ENCODE measurements at places on chromosomes 13 and 19.

DNA sequence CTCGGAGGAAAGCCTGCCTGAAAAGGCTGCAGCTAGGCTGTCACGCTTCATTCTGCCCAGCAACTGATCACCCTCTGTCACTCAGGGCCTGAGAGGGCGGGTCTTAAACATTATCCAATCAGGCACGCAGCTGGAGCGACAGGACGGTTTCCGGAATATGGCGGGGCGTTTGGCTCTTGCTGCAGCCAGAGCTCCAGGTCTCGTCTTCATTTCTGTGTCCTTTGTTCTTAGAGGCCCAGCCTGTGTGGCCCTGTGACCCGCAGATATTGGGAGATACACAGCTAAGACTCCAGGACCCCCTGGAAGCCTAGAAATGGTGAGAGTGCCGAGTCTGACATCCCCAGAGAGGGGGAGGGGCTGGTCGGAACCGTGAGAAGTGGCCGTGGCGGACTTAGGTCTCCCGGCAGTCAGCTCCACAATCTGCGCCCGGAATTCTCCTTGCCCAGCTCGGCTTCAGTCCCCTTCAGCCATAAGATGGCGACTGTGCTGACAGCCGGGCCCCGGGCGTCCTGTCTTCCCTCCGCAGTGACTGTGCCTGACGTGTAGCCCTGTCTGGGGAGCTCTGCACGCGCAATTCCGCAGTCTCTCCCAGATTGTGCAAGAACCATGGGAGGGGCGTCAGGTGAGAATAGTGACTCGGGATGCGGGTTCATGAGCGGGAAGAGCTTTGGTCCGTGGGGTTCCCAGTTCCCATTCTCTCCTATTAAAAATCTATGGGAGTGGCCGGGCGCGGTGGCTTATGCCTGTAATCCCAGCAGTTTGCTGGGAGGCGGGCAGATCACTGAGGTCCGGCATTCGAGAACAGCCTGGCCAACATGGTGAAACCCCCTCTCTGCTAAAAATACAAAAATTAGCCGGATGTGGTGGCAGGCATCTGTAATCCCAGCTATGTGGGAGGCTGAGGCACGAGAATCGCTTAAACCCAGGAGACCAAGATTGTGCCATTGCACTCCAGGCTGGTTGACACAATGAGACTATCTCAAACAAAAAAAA is at the start of gene ZNF429:
TSS of gene ZNF429 (plus strand) at position 144 of the 993 bp plus-strand sequence. CDS start at position 314, 170 bp downstream.
- DNase-seq, result peak; percentile 89

GRCh38 chr13:113840541-113841352 is 23.1 kb downstream of the GAS6 start:
- no peak for DNase-seq

DNA sequence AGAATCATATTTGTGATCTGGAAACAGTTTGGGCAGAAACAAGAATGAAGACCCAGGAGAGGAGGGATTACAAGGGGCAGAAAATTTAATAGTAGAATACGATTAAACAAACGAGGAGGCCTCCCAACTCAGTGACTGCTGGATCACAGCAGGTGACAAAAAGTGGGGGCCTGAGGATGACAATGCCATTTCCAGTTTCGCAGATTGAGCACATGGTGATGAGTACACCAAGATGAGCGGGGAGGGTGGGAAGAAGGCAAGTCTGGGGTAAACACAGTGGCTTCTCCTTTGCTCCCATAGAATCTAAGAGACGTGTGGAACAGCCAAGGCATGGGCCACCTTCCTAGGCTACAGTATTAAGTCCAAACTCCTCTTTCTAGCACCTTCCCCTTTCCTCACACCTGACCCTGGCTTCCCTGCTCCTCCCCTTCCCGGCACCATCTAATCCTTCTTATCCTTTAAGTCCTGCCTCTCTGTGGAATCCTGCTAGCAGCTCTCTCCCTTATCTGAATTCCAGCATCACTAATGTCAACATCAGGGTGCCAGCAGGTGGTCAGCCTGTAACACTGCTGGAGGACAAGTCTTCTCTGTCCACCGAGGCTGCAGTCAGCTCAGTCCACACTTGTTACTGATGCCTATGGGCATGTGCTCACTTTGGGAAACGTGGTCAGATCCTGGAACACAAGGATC is 13.5 kb downstream of the ATP7B start:
- no peak for DNase-seq

GRCh38 chr13:107941345-107942029 is 273.8 kb downstream of the LIG4 start:
- DNase-seq, result no peak

GRCh38 chr13:103356226-103356864 is 290.1 kb upstream of the SLC10A2 start:
- DNase-seq, result no peak

DNA sequence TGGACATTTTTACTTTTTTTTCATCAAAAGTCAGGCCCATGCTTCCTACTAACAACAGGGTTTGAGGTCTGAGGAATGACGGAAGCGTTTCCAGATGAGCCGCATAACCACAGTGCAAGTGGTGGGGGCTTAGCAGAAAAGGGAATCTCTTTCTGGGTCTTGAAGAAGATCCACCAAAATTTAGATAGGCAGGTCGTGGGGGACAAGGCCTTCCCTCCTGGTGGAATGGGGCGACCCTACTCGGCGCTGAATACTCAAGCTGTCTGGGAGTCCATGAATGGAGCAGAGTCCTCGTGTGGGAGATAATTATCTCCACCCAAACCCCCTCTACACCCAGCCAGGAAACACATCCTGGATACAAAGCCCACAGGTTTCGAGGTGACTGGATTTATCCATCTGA is 36.9 kb downstream of the CARS2 start:
- DNase-seq, result no peak

DNA sequence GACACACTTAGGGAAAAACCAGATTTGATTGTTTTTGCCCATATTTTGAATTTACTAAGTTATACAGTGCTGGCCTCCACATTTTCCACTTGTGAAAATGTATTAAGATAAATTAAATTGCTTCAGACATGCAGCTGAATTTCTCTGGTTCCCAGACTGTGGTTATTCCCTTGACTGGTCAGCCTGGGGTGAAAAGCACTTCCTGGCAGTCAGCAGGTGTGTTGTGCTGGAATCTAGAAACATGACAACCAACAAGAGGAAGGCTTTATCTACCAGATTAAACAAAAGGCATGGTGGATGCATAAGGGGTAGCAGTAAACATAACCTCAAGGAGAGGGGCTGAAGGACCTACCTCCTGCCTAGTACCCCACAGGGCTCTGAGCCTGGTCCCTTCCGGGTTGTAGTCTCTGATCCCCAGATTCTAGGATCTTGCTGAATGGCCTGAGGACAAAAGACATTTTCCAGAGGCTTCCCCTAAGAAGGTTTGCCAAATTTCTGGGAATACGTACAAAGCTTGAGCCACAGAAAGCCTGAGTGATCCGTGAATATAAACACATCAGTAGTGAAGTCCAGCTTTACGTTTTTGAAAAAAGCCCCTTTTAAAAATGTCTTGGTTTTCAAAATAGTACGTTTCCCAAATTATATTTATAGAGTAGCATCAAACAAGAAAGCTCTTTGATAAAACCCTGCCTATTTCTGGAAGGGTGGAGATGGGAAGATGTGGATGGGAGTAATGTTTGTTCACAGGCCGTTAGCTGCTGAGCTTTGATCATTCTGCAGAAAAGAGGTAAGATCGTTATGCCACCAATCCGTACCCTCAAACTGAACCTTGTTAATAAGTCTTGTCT is 133.4 kb downstream of the LACC1 start:
- DNase-seq, result no peak

DNA sequence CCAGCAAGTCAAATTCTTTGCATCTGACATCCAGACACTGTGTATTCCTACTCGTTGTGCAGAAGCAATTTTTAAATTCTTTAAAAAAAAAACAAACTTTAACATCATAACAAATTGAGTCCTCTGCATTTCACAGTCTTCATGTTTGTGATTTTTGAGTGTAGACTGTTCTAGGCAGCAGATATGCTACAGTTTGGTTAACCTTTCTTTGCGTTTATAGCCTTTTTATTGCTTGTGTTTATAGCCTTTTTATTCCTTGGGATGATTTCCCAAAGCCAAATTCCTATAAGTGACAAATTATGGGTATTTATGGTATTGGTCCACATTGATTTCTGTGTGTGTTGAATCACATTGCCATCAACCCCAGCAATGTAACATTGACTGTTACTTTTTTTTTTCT is 14.9 kb upstream of the RNF113B start:
- no peak for DNase-seq

GRCh38 chr13:42174344-42175162 is 97.4 kb upstream of the AKAP11 start:
- DNase-seq, result no peak

- DNase-seq, result no peak
Measured at GRCh38 chr19:27767234-27767633, 1445.7 kb downstream of the UQCRFS1 start.

GRCh38 chr13:24741016-24741662 is 22.8 kb upstream of the RNF17 start:
- DNase-seq, result no peak

DNA sequence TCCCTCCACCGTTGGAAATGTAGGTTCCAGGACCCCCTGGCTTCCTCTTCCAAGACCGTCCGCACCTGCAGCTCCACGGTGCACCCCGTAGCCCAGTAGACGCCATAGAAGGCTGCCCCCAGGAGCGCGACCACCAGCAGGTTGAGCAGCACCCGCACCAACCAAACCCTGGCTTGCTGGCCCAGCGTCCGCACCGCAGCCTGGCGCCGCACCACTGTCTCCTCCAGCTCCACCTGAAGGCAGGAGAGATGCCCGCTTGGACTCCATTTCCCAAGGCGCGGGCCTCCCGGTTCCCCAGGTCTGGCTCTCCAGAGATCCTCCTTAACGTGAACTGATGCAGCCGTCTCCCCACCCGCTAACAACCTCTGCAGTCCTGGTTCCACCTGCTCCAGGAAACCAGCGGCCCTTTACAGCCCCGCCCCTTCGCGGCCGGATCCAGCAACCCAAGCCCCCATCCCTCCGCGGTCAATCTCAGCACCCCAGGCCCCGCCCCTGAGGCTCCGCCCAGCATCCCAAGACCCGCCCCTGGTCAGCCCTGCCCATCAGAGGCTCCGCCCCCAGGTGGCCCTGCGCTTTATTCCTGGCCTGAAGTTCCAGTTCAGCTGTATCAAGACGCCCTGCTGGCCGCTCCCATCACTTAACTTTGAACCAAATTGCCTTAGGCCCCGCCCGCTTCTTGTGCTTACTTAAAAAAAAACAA is 5.0 kb upstream of the LENG1 start:
- peak; percentile 70 for DNase-seq

DNA sequence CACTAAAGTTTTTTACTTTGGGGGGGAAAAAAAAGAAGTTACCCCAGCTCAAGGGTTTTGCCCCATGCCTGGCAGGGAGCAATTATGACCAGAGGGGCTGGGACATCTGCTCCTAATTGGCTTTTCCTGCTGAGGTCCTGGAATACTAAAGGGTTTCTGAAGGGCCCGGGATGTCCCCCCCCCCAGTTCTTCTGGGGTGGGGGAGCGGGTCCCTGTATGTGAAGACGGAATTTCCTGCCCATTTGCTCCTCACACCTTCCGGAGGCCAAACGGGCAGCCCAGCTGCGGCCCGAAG is 1.1 kb upstream of the DLL3 start:
- DNase-seq, result no peak

DNA sequence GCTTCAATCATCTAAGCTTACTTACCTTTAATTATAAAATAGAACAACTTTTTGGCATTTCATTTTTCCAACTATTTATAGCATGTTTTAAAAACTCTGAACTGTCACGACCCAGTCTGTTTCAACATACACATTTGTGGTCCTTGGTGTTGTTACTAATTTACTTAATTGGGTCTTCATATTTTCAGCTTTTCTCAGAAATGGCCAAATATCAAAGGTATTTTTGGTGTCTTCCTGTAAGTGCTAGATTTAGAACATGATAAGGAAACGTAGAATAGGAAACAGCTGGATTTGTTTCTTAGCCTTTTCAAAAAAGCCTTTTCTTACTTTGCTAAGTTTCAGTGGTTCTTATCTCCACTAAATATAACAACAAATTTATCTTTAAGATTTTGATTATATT is 11.4 kb downstream of the LPAR6 start:
- no peak for DNase-seq

DNA sequence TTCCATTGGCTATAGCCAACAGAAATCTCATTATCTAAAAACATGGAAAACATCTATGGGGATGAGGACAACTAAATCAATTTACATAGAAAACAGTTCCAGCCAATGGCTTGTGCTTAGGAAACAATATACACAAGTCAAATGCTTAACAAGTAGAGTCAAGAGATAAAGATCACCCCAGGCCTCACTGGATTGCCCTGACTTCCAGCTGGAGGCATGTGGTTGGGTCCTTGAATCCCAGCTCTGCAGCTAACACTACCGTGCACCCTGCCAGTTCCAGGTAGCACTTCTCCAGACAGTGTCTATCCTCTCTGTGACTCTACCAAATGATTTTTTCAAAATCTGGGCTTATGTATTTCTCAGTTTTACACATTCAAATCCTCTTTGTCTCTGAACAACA is 80.2 kb downstream of the DOCK9 start:
- DNase-seq, result no peak

DNA sequence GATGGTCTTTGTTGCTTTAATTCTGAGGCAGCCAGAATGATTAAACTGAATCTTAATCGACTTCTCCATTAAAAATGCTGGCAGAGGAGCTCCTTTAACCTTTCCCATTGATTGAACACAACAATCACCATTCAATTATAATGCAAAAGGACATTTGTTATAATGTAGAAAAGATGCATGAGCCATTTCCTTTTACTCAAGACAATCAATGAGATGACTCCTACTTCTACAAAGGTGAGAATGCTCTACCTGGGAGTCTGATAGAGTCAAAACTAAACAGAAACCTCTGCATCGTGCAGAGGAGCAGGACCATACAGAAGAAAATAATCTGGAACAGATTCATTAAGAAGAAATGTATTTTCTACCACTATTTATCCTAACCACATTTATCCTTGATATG is 253.6 kb upstream of the DACH1 start:
- DNase-seq, result no peak

DNA sequence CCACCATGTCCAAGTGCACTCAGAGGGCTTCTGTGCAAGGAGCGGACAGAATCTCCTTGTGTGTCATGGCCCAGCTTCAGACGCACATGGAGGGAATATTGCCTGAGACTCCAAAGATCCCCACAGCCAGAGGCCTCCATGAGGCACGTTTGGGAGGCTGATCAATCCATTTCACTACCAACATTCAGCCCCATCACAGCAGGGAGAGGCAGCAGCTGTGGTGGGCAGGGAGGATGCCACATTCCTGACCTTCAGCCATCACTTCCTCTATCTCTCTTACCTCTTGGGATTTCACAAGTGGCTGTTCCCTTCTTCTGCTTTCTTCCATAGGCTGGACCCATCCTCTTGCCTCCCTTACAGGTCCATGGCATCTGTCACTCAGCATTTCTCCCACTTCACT is 82.4 kb upstream of the MBNL2 start:
- no peak for DNase-seq

DNA sequence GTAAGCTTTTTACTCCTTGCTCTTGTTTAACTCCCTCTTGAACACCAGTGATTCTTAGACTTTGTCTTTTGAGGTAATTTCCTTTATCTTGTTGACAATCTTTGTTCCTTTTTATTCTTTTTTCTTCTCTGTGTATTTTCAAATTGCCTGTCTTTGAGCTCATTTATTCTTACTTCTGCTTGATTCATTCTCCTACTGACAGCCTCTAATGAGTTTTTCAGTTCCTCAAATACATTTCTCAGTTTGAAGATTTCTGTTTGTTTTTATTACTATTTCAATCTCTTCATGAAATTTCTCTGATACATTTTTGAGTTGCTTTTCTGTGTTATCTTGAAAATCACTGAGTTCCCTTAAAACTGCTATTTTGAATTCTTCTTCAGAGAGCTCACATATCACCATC is 154.1 kb downstream of the ATP8A2 start:
- no peak for DNase-seq

Measured in activated T-cell treated with anti-CD3 and anti-CD28 coated beads, Interleukin-2, amount 50 U/mL, for 48 hours (primary cell).